ENCODE measurements at places on chromosomes 1 and 21.

- DNase-seq: peak; percentile 42
Observed at GRCh38 chr1:235843461-235843961, 23.2 kb downstream of the LYST start.

DNA sequence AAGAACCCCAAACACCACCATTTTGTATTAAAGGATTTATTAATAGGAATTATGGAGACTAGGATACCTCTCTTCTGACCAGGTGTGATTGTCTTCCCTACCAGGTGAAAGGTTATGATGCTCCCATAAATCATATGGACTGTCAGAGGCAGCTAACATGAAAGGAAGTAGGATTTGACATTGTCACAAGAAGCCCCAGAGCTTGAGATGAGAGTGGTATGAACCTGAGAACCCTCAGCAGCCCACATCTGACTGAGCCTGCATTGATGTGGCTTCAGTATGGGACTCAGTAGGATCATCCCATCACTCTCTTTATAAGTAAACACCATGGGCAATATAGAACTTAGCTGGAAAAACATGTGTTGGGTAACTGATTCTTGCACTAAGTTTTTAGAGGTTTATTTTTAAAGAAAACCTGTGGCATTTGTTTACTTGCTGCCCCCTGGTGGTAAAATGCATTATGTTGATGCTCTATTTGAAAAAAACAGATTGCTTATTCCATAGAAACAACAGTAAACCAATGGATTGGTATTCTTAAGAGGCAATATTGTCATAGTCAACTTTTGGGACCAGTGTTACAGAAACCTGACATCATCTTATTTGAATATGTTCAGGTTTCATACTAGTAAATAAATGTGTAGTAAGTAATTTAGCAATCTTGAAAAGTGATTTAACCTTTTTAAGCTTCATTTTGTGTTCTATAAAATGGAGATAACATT, 16.6 kb upstream of the CACYBP start:
- DNase-seq: no peak

- DNase-seq: no peak
Observed at GRCh38 chr1:95133687-95134086, 16.5 kb downstream of the TLCD4 start.

GRCh38 chr1:29999595-29999994, 723.8 kb downstream of the MATN1 start:
- DNase-seq: no peak

DNA sequence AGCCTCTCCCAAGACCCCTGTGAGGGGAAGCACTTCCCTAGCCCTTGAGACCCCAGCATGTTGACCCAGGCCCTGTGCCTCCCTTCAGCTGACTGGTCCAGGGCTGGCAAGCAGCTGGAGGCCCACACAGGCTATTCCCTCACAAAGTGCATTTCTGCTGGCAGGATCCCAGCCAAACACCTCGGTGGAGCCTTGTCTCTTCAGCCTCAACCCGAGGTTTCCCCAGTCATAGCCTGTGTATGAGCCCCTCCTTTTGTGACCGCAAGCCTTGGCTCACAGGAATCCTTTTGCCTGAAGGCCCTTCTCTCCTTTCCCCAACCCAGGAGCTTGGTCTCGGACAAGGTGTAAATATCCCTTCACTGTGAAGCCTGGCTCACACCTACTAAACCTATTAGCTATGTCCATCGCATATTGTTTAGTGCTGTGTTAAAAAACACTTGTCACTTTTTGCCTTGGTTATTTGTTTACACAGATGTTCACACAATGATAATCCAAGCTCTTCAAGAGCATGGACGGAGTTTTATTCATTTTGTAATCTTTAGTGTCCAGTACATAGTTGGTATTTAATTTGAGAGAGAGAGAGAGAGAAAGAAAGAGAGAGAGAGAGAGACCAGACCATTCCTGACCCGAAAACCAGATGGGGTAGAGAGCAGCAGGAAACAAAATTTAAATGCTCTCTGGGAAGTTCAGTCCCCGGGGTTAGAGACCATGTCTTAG, 8.5 kb upstream of the CD247 start:
- no peak for DNase-seq

DNA sequence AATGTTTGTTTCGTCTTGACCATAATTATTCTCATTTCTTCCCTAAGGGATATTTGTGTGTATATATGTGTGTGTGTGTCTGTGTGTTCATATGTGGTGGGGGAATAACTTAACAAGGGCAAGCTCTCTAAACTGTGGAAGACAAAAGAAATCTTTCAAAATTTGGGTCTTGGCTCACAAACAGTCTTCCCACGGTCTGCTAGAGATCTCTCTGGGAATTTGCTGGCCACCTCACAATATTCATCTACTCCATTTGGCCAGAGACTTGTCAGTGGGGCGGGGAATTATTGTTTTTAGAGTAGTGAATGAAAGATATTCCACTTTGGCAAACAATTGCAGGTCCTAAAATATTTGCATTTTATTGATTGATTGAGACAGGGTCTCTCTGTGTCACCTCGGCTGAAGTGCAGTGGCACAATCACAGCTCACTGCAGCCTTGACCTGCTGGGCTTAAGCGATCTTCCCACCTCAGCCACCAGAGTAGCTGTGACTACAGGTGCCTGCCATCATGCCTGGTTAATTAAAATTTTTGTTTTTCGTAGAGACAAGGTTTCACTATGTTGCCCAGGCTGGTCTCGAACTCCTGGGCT, 8.0 kb upstream of the EIF2B3 start:
- DNase-seq: no peak

DNA sequence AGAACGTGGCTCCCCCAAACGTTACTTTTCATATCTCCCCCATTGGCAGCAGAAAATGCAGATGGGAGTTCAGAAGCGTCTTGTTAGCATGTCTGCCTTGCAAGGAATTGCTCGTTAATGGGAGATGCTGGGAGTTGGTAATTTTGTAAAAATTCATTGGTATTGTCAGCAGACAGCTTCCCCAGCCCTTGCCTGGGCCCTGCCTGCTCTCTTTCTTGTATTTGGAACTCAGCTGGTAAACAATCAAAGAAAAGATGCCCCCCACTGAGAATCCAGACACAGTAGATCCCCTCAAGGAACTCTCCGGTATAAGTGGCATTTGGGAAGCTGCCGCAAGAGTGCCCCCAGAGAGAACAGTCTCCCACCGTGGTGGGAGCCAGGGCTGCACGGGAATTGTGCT, 94.4 kb upstream of the IGSF21 start:
- DNase-seq: no peak

GRCh38 chr21:29453511-29453910, 154.8 kb downstream of the BACH1 start:
- no peak for DNase-seq

DNA sequence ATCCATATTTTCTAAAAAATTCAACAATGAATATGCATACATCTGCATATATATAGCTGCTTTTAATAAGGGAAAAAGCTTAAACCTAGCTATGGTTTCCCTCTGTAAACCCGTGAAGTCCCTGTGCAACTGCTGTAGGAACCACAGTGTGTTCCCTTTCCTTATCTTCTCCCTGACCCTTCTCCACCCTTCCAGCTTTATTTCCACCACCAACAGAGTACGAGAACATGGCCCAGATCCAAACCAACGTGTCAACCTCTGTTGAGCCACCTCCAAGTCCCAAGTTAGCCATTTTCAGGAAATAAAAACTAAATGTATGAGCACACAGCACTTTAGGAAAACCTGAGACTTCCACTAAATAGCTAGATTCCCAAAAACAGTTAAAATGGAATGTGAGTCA, 20.3 kb downstream of the SUSD4 start:
- DNase-seq: no peak

- no peak for DNase-seq
Observed at GRCh38 chr21:14677639-14678179, 131.6 kb upstream of the SAMSN1 start.

DNA sequence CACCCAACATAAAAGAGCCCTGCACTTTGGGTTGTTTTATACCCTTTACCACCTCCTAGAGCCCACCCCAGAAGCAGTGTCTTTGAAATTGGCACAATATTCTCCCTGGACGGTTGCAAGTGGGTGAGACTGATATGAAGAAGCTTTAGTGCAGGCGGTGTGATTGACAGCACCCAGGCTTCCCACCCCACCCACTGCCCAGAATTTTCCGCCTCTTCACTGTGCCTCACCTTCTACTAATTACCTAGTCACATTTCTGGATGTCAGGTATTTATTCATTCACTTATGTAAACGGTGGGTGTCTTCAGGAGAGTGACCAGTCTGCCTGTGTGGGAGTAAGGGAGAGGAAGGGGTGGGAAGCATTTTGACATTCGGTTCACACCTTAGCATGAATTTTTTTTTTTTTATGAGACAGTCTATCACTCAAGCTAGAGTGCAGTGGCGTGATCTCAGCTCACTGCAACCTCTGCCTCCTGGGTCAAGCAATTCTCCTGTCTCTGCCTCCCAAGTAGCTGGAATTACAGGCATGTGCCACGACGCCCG, 1.7 kb upstream of the FAM89A start:
- no peak for DNase-seq

- DNase-seq: no peak
Observed at GRCh38 chr1:225824533-225824941, 14.6 kb downstream of the EPHX1 start.

DNA sequence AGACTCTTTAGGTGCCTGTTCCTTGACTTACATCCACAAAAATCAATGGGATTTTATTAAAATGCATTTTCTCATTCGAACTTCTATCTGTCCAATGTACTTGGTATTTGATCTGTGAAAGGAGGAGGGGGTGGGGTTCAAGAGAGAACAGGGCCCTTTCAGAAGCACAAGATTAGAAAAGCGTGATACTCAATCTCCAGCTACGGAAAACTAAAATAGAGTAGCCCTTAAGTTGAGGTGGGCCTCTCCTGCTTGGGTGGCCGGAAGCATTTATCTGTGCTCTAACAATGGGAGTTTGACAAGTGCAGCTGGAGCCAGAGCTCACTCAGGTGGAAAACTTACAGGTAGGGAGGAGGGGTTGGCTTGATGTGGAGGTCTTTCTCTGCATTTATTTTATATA, 462 bp upstream of the RXRG start:
- no peak for DNase-seq

GRCh38 chr1:94803517-94804441, 16.4 kb upstream of the SLC44A3 start:
- DNase-seq: no peak

- DNase-seq: no peak
Observed at GRCh38 chr1:111422546-111423391, 4.8 kb downstream of the OVGP1 start.

DNA sequence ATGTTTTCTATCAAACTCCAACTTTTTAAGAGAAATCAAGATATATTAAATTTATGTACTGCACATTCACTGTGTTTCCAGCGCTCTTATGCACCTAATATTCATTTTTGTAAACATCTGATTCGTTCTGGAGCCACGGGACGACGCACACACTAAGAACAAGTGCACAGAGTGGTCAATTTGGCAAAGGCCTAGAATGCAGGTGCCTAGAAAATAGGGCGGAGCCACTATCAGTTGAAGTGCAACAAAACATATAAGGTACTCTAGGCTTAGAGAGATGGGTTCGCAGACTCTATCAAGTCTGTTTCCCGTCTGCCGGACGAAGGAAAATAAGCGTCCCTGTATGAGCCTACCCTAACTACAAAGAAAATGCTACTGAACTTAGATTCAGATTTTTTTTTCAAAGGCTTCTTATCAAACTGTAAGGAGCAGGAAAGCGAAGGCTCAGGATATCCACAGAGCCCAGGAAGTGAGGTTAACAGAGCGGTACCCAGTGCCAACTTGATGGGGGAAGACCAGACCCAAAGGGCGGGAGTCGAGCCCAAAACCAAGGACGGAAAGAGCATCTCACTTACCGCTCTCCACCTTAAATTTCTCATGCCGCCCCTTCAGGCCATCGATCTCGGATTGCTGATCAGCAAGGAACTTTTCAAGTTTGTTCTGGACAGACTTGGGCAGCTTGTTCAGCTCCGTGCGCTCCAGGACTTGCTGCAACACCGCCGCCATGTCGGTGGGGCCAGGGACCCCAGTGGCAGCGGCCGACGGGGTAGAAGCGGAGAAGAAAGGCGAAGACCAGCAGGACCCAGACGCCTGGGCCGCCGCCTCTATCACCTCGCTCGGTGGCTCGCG, 526 bp downstream of the TPR start:
- peak; percentile 36 for DNase-seq

GRCh38 chr1:162136760-162137159, 67.3 kb downstream of the NOS1AP start:
- DNase-seq: no peak

GRCh38 chr1:236394879-236395229, 768 bp downstream of the EDARADD start:
- no peak for DNase-seq
